ENCODE measurements at places on chromosomes 2 and 18. TPM values are rescaled to one million over a fixed set of nuclear protein-coding genes. Genes with fewer than 3 reads are reported as not detected.

DSC3 gene
- polyA plus RNA-seq = 0.01 TPM

DNA sequence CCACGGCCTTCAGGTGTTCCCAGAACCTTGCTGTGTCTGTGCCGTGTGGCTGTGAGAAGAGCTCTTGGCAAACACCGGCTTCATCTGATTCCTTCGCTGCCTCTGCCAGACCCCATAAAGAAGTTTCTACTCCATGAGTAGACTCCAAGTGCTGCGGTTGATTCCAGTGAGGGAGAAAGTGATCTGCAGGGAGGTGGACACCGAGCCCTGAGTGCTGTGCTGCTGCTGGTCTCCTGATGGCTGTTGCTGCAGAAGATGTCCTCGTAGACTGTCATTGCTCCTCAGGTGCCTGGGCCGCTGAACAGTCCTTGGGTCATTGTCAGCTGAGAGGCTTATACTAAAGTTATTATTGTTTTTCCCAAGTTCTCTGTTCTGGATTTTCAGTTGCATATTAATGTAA lies 19.6 kb downstream of the ASB1 start:
- DNase-seq = no peak

DNA sequence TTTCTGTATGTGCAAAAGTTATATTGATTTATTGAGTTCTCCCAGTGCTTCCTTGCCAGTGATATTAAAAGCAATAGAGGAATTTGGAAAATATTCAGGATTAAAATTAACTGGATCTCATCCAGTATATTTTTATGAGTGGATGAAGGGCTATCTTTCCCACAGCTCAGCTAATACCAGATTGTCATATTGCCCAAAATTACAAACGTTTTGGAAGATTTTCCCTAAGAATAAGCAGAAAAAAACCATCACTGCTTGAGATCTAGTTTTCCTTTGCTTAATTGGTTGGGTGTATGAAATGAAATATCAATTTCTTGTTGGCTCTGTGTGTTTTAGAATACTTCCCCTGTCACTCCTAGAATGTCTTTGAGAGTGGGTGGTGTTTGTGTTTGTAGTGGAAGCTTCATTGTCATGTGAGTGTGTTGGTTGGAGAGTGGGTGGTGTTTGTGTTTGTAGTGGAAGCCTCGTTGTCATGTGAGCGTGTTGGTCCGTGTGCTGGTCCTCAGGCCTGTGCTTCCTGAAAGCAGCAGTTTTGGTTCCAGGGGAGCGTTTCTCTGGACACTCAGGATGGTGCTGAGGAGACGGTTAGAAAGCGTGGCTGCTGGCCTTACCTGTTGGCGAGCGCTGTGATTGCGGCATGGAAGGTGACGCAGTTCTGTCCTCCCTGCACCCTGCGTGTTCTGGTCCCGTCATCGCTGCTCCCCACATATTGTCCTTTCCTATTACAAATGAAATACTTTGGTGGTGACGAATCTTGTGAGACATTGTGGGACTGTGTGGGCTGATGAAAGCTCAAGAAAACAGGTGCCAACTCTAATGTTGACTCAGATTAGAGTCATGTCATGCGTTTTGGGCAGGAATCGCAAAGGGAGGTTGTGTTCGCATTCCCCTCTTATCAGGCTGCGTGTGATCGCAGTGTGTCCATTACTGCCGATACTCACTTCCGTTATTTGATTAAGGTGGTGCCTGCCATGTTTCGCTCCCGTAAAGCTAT lies 12.4 kb downstream of the ASB1 start:
- peak; percentile 98 for DNase-seq

AQP12A gene
- not detected for polyA plus RNA-seq

FTCDNL1 gene
- not detected for polyA plus RNA-seq

DNA sequence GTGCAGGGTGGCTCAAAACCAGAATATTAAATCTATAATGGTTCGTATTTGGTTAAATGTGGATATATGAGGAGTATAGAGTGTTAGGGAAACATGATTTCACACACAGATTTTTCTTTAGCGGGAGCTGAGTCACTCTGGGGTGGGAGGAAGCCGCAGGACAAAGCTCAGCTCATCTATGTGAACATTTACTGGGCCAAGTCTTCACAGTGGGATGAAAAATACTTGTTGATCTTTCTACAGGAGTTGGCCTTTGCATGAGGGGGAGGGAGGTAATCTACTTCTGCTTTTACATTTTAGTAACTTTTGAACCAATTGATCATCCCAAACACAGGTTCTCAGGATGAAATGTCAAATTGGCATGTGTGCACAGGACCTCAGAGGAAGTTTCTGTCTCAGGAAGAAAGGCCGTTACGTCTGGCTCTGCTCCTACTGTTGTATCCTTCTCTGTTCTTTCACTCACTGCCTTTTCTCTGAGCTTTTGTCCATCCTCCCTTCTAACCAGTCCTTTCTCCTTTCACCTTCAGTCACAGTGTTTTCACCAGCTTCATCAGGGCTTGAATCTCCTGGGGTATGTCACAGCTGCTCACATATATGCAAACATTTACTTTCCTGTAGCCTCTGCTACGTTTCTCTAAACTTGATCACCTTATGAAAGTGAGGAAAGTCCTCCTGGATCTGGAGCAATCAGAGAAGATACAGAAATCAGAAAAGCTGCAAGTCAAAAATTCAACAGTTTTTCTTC lies 943.3 kb upstream of the FANCL start:
- no peak for DNase-seq

DNA sequence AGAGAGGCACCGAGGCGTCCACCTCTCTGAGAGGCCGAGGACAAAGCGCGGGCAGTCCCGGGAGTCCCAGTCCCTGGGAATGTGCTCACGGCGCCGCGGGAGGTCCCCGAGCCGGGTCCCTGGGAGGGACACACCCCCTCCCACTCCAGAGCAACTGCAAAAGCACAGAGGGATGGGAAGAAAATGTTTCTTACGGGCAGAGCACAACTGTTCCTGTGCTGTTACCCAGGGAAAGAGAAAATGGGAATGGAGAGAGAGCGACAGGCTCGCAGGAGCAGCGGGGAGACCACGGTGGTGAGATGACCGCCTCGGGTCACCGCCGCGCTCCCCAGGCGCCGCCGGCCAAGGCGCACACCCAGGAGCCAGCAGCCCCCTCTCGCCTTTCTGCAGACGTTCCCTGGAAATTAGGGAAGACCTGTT lies 1.2 kb upstream of the BCL11A start:
- DNase-seq = no peak
